ENCODE measurements at places on chromosomes 5 and 9.

GRCh38 chr5:170327829-170328228 is 30.3 kb upstream of the LCP2 start:
- DNase-seq, result no peak

- DNase-seq, result no peak
Observed at GRCh38 chr5:141356133-141356532, 1.3 kb downstream of the PCDHGA4 start.

- no peak for DNase-seq
Observed at GRCh38 chr5:139277171-139277570, 16.4 kb upstream of the MATR3 start.

GRCh38 chr9:72415163-72415562 is 50.2 kb upstream of the ZFAND5 start:
- no peak for DNase-seq

DNA sequence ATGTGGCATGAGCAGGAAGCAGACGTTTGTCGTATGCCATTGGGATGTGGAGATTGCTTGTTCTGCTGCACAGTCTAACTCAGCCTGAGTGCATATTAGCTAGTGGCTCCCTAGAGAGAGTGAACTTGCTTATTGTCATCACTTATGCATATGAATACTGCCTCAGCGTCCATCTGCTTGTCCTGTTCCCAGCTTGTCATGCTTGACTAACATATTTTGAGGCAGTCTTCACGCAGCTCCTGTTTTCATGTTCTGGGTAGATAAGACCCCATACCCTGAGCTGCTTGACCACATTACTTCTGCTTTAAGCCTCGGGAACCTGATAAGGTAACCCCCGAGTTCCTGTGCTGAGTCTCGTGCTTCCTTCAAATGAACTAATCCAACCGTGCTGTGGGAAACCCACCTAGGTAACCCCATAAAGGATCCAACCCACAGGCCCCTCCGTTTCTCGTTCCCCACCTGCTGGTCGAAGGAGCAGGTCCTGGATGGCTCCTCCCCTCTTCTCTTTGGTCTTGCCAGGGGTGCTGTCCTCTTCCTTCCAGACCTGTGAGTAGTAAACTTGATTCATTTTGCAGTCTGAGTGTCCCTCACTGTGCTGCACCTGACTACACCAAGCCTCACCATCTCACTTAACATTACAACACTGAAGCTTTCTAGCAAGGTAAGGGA is 25.0 kb downstream of the ANKRD33B start:
- no peak for DNase-seq

GRCh38 chr9:123353984-123354591 is 1.9 kb upstream of the CRB2 start:
- peak; percentile 56 for DNase-seq

DNA sequence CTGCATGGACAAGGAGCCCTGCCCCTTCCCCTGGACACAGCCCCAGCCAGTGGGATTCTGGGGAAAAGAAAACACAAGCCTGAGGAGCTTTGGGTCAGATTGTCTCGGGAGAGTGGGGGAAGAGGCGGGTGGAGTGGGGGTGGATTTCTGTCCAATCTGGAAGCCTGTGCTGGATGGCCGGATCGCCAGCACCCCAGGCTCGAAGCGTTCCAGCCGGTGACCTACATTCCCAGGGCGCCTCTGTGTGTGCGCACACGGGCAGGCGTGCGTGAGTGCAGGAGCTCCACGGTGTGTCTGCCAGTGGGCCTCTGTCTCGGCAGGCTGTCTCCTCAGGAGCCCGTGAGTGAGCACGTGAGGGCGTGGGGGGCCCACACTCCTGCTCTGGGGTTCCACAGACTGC is 74.3 kb upstream of the DAB2IP start:
- no peak for DNase-seq

DNA sequence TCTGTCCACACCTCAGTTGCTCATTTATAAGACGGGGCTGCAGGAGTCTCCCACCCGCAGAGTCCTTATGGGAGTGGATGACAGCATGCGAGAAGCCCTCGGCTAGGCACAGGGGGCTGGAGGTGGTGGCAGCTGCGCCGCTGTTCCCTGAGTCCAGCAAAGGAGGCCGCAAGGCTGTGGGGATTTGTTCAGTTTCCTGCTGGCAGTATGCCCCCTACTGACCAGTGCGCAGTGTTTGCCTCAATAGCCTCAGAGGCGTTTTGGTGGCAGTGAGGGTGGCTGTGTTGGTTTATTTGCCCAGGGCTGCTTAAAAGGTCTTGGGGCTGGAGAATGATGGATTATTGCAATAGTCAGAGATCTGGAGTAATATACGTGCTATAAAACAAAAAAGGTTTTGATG is 176.3 kb upstream of the OTULINL start:
- no peak for DNase-seq

DNA sequence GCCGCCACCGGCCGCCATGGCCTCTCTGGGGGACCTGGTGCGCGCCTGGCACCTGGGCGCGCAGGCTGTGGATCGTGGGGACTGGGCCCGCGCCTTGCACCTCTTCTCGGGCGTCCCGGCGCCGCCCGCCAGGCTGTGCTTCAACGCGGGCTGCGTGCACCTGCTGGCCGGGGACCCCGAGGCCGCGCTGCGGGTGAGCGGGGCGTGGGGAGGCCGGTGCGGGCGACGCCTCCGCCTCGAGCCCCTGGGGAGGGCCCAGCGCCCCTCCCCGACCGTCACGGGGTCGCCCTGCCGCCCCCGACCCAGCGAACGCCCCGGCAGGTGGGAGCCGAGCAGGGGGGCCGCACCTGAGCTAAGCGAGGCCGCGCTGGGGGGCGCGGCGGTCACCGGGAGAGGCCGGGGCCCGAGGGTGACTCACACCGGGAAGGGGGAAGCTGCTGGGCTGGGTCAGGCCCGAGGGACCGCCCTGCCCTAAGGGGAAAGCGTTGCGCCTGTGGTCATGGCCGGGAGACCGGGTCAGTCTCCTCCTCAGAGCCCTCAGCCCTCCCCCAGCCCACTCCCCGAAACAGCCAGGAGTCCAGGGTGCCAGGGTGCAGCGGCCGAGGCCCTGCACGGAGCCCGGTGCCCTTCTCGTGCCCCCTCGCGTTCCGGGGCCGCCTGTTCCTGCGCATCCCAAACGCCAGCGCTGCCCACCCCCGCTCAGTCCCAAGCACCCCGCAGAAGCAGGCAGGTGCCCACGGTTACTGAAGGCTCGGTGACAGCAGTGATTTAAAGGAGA is 510 bp downstream of the NOXA1 start:
- no peak for DNase-seq

GRCh38 chr9:23431459-23431858 is 394.6 kb downstream of the ELAVL2 start:
- no peak for DNase-seq

DNA sequence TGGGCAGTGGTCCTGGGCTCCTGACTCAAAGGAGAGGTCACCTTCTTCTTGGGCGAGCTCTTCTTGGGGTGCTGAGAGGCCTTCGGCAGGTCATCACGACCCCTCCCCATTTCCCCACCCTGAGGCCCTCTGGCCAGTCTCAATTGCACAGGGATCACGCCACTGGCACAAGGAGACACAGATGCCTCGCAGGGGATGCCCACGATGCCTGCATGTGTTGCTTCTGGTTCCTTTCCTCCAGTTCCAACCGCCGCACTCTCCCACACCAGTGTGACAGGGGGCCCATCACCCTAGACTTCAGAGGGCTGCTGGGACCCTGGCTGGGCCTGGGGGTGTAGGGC is 1.3 kb downstream of the CEL start:
- DNase-seq, result no peak

DNA sequence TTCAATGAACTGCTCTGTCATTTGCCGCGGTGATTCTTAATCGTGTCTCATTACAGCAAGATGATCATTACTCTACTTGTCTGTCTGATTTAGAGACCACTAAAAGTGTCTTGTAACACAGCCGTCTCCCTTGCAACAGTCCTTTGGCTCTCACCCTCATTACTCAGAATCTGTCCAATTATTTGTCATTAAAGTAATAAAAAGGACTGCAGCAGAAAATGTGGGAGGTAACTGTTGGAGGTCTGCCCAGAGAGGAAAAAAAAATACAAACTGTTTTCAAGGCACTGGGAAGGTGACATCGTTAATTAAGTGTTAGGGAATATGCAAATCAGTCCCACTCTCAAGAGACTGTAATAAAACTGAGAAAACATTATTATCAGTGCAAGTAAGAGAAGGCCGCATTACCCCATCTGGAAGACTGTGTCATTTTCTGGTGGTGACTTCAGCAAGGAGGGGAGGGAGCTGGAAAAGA is 281.0 kb downstream of the RASEF start:
- DNase-seq, result no peak

- no peak for DNase-seq
Observed at GRCh38 chr5:157721159-157721558, 10.1 kb upstream of the THG1L start.

- DNase-seq, result peak; percentile 36
Observed at GRCh38 chr5:1293416-1294205, 1.3 kb downstream of the TERT start.

DNA sequence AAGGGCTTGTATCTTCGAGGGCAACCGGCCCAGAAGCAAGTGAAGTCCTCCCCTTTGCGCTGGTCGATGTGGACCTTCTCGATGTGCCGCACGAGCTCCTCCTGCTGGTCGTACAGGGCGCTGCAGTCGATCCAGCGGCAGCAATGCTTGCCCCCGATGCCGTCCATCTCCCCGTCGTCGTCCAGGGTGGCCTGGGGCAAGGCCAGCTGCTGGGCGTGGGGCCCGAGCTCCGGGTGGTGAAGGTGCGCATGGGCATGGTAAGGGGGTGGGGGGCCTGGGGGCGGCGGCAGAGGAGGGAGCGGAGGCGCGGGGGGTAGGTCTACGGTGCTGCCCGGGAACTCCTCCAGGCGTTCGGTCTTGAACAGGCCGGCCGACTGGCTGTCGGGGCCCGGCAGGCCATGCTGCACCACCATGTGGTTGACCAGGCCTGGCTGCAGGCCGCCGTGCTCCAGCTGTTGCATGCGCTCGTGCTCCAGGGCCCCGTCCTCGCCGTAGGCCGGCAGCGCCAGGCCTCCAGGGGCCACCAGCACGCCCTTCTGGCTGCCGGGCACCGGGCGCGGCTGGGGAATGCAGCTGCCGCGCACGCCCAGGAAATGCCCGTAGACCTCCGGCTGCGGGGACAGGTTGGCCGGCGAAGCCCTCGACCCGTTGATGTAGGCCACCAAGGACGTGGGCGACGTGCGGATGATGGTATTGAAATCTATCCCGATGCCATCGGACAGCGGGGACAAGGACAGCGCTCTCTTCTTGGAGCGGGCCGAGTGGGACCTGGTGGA is 181.8 kb downstream of the GLIS3 start:
- DNase-seq, result no peak

- DNase-seq, result no peak
Observed at GRCh38 chr5:139637438-139638089, 10.6 kb upstream of the CXXC5 start.

DNA sequence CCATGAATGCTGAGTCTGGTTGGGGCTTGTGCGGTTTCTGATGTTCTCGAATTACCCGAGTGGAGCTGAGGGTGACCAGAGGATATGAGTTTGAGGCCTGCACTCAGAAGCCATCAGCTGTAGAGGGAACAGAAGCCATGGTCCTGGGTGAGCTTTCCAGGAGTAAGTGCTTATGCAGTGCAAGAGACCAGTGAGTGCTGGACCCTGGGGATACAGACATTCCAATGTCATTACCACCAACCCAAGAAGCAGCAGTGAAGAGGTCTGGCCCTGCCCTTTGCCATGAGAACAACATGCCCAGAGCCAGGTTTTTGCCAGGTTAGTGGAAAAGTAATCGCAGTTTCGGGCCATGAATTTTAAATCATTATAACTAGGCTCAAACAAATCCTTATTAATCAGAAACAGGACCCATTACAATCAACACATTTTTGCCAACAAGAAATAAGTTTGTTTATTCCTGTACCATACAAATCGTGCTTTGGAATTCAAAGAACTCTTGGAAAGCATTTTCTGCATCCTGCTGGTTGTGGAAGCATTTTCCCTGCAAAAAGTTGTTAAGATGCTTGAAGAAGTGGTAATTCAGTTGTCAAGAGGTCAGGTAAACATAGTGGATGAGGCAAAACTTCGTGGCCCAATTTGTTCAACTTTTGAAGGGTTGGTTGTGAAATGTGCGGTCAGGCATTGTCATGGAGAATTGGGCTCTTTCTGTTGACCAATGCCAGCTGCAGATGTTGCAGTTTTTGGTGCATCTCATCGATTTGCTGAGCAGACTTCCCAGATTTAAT is 154.6 kb downstream of the SYK start:
- DNase-seq, result no peak

GRCh38 chr5:116265471-116265870 is 180.6 kb downstream of the COMMD10 start:
- DNase-seq, result no peak

- no peak for DNase-seq
Observed at GRCh38 chr5:125357660-125358059, 611.2 kb upstream of the ZNF608 start.

- DNase-seq, result no peak
Observed at GRCh38 chr5:131530706-131531331, 104.2 kb downstream of the RAPGEF6 start.

- no peak for DNase-seq
Observed at GRCh38 chr9:135479469-135480052, at the start of gene PPP1R26. PPP1R26 (plus strand) TSS chr9:135479782; CDS start chr9:135484511, 4,729 bp downstream.

DNA sequence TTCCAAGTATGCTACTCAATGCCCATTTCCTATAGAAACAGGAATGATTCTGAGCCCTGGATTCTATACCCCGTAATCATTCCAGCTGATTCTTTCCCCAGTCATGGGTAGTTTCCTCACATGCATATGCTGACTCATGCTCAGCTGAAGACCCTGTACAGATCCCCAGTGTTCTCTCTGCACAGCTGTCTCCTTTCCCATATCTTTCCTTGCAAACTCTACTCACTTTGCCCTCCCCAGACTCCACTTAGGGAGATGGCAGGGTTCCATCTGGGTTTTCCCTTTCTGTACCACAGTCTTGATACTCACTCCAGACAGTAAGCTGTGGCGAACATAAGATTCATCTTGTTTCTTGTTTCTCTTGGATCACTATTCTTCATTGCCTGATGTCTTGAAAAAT is 357.6 kb downstream of the RAB3C start:
- DNase-seq, result no peak

- DNase-seq, result no peak
Observed at GRCh38 chr5:56856541-56857178, 41.3 kb downstream of the MAP3K1 start.

GRCh38 chr9:89639367-89639795 is 34.6 kb downstream of the GADD45G start:
- no peak for DNase-seq

GRCh38 chr9:70865471-70865870 is 255.9 kb downstream of the TRPM3 start:
- no peak for DNase-seq

DNA sequence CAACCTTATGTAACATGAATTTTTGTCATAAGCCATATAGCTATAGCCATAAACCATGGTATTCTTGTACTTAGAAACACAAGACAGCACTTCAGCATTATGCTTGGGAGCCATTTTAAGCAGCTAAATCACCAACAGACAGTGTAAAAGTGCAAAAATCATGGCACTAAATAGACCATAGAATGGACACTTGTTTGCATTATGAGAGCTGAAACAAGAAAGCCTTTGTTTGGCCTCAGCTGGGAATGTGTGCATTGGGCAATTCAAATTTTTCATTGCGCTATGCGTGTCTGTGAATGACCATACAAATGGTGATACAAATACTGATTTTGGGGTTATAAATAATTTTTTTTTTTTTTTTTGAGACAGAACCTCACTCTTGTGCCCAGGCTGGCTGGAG is 23.7 kb downstream of the KDM4C start:
- no peak for DNase-seq
